ENCODE measurements at places on chromosomes 11 and 22.

DNA sequence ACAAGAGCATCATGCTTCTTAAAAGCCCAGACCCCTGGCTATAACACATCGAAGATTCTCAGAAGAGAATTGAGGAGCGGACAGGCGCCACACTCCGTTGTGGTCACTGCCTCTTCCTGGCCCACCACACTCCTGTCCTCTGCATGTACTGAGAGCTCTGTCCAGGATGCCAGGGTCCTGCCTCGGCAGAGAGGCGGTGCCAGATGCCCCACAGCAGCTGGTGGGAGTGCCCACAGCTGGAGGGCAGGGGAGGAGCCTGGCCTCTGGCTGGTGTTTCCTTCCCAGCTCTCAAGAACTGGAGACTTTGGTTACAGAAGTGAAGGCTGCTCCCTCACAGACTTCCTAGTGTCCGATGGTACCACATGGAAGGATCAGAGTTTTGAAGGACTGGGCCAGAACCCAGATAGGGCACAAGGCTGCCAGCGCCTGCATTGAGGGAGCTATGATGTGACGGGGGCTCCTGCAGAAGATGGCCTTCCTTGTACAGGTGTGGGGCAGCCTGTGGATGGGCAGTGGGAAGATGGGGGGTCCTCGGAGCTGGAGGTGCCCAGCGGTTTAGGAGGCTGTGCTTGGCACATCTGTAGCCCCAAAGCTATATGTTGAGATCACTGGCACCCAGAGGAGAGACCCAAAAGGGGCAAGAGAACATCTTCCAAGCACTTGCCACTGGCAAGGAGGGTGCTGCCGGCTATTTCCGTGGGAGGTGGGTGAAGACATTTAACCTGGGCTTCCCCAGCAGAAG is 19.4 kb downstream of the RSPH14 start:
- no peak overlapping the region for H3K27ac ChIP-seq
- DNase-seq = no peak
- no peaks in the 10 kb centered on the region for H3K36me3 ChIP-seq
- no peaks in the 10 kb centered on the region for H3K27me3 ChIP-seq
- H3K4me1 ChIP-seq = peaks cover 8% of the 10 kb centered on the region

DNA sequence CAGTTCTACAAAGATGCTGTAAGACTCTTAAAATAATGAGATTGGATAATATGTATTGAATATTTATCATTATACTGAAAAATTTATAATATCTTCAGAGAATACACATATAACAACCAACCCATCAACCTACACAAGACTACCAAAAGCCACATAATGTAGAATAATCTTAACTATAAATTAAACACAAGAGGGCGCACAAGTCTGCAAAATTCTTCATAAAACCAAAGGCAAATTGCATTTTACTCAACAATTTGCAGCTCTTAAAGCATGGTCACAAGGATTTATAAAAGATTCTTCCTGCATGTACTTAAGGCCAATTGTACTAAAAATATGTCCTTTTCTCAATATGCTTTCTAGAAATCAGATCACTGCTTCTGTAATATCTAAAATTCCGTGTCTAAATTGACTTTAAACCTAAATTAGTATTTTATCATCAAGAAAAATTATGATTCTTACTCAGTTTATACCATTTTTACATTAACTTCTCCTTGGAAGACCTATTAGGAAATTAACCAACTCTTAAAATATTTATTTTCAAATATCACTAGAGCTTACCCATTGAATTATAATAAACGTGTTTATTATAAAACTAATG is 79.0 kb downstream of the TTC28 start:
- no peak overlapping the region for H3K27ac ChIP-seq
- no peaks in the 10 kb centered on the region for H3K36me3 ChIP-seq
- no peak overlapping the region for H3K4me3 ChIP-seq
- peaks cover 32% of the 10 kb centered on the region for H3K27me3 ChIP-seq
- no peaks in the 10 kb centered on the region for H3K4me1 ChIP-seq

DNA sequence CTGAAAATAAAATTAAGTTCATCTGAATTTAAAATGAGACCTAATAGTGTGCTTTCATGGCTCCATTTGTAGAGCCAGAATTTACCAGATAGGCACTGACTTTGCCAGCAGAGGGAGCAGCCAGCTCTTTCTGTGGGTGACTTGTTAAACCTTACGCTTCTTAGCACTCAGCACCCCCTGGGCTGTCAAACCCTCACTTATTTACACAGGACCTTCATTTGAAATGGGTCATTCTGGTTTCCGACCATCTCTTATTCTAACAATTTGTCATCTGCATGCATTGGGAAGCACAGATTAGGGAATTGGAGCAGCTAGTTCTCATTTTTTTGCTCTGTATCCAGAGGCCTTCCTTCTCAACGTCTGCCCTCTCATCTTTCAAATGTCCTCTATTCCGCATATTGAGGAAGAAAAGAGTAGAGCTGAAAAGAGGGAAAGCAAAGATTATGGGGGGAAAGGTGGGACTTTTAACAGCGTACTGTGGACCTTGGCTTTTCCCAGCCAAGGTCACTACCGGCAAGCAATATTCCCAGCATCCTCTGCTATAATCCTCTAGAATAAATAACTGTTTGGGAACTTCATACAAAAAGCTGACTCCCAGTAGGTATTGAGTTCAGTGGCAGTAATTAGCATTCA is 3.1 kb downstream of the ASRGL1 start:
- peaks cover 16% of the 10 kb centered on the region for H3K4me1 ChIP-seq
- H3K36me3 ChIP-seq = no peaks in the 10 kb centered on the region
- peaks cover 26% of the 10 kb centered on the region for H3K27me3 ChIP-seq
- H3K4me3 ChIP-seq = no peak overlapping the region
- DNase-seq = peak; percentile 40

DNA sequence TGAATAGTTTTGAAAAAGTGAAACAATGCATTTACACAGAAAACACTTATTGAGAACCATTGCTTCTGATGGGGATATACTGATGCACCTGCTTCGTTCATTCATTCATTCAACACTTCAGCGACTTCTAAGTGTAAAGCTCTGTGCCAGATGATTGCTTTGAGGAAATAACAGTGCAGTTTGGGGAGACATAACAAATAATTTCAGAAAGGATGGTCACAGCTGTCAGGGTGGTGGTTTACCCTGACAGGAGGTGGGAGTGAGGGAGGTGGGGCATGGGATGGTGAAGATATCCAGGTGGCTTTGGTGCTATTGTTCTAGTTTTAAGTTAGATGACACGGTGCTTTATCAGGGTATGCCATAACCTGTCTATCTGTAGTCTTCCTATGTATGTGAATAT is 344.1 kb downstream of the LARGE1 start:
- H3K27me3 ChIP-seq = no peaks in the 10 kb centered on the region
- H3K4me1 ChIP-seq = no peaks in the 10 kb centered on the region
- H3K36me3 ChIP-seq = no peaks in the 10 kb centered on the region
- DNase-seq = no peak

- H3K27ac ChIP-seq = no peak overlapping the region
- H3K4me3 ChIP-seq = no peak overlapping the region
- H3K36me3 ChIP-seq = no peaks in the 10 kb centered on the region
- H3K4me1 ChIP-seq = no peaks in the 10 kb centered on the region
- H3K27me3 ChIP-seq = peaks cover 2% of the 10 kb centered on the region
Measured at GRCh38 chr11:134543645-134544044, 131.6 kb upstream of the B3GAT1 start.
